ENCODE measurements at places on chromosomes 12 and 14. TPM values are rescaled to one million over a fixed set of nuclear protein-coding genes. Genes with fewer than 3 reads are reported as not detected.
A peak's percentile ranks its signal among the peaks of the same experiment; 100 is the strongest.

Gene BCL11B
- total RNA-seq: 0.16 TPM

GRCh38 chr14:104687601-104688504, 1.6 kb upstream of the INF2 start:
- peak; percentile 89 for DNase-seq

Gene MRPS35
- 51.5 TPM for total RNA-seq

- DNase-seq: no peak
These were observed 74.9 kb downstream of the TESC start for GRCh38 chr12:117023998-117024960.

- DNase-seq: peak; percentile 78
These were observed 668 bp downstream of the RAPGEF3 start for GRCh38 chr12:47757840-47758583.

DNA sequence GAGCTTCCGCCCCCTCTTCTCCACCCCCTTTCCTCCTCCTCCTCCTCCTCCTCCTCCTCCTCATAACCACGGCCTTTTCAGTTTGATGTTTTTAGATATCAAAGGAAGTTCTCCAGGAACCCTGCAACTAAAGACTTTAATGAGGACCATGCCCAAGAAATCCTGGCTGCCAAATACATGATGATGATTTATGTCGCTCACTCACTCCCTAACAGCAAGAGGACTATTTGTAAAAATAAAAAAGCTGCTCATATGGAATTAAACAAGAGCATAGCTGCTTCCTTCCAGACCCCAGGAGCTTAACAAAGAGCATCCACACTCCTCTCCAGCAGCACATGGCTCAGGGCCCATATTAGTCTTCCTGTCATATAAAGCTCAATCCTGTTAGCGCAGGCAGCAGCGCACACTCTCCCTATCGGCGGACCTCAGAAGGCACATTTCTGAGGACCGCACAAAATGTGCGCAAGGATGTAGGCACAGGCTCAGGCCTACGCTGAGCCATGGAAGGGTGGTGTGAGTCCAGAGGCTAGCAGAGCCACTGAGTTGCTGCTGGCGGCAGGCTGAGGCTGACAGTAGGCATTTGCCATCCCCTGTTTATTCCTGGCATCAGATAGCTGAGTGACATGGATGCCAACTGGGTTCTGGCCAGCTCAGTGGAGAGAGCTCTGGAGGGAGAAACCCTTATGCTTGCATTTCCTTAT, 232.8 kb downstream of the MSRB3 start:
- DNase-seq: peak; percentile 82

Gene ZDHHC22
- total RNA-seq: not detected

Gene OASL
- 0.27 TPM for total RNA-seq

DNA sequence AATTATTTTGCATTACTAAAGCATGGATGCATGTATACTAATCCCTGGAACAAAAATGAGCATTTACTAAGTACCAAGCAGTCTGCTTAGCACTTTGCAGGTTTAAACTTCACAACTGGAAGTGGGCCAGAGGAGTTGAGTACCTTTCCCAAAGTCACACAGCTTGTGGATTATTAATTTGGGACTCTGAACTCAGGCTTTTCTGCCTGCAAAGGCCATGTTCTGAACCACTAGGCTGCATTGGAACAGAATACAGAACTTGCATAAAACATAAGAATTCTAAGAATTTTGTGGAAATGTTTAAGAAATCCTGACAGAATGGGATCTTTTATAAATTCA, 132.9 kb upstream of the AMIGO2 start:
- no peak for DNase-seq

DNA sequence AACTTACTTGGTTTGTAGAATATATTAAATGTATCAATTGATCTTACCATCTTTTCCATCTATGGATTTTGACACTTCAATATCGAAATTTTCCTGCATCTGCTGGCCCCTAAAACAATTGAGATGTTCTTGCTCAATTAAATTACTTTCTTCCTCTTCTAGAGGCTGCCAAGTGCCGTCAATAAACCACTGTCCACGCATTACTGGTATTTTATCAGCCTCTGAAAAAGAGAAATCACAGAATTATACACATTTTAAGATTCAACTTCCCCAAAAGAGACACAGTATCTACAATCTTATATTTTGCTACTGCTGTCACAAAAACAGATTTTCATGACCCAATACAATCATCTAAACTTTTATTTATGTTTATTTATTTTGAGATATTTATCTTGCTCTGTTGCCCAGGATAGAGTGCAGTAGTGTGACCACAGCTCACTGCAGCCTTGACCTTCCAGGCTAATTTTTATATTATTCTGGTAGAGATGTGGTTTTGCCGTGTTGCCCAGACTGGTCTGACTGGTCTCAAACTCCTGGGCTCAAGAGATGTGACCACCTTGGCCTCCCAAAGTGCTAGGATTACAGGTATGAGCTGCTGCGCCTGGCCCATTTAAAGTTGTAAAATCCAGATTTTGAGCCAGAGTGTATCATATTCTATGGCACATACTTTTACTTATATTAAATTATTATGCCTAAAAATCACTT, 49.3 kb downstream of the DDHD1 start:
- no peak for DNase-seq

GRCh38 chr12:123037791-123038190, 57.3 kb downstream of the ARL6IP4 start:
- no peak for DNase-seq

GRCh38 chr14:78028471-78028870, 141.7 kb upstream of the NRXN3 start:
- no peak for DNase-seq

GRCh38 chr12:123134826-123135225, 16.1 kb downstream of the PITPNM2 start:
- DNase-seq: no peak

DNA sequence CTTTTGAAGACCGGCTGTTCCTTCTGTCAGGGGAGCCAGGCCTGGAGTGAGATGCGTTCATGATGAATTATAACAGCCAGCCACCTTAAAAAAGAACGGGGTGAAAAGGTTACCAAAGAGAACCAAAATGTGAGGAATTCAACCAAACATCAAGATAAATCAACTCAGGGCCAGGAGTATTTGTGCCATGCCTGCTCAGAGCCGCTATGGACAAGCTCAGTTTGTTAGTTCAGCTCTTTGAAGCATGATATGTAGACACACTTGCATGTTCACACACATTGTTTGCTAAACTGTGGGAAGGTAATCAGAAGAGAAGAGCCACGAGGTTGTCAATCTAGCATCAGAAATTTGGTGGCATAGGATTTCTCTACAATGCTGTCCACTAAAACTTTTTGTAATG, 367.4 kb upstream of the TBX3 start:
- no peak for DNase-seq

Gene LRRC10
- 30.3 TPM for total RNA-seq

Gene NEUROD4
- total RNA-seq: not detected

GRCh38 chr14:105337966-105338741, 23.6 kb downstream of the PACS2 start:
- DNase-seq: no peak

Gene PPFIA2
- total RNA-seq: 0.57 TPM

DNA sequence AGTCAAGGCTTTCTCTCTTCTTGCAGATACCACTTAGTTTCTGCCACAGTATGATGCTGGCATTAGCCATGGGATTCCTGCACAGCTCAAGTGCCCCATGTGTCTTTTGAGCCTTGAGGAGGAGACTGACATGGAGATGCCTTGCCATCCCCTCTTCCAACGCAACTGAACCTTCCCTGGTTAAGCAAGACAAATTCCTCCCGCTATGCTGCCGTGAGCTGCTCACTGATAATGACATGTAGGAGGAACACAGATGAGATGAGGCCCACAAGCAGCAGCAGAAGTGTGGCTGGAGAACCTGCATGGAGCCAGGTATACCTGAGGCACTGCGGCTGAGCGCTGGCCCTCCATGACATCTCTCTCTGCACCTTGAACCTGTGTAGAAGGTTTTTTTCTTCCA, 15.4 kb upstream of the PPP1R1A start:
- DNase-seq: no peak

GRCh38 chr14:24079491-24080141, 8.3 kb downstream of the CPNE6 start:
- DNase-seq: no peak

- DNase-seq: no peak
These were observed 1.4 kb upstream of the ACSM4 start for GRCh38 chr12:7302266-7302986.

Gene GPRC5A
- 0.78 TPM for total RNA-seq

GRCh38 chr14:28778138-28779117, 11.8 kb downstream of the FOXG1 start:
- no peak for DNase-seq

DNA sequence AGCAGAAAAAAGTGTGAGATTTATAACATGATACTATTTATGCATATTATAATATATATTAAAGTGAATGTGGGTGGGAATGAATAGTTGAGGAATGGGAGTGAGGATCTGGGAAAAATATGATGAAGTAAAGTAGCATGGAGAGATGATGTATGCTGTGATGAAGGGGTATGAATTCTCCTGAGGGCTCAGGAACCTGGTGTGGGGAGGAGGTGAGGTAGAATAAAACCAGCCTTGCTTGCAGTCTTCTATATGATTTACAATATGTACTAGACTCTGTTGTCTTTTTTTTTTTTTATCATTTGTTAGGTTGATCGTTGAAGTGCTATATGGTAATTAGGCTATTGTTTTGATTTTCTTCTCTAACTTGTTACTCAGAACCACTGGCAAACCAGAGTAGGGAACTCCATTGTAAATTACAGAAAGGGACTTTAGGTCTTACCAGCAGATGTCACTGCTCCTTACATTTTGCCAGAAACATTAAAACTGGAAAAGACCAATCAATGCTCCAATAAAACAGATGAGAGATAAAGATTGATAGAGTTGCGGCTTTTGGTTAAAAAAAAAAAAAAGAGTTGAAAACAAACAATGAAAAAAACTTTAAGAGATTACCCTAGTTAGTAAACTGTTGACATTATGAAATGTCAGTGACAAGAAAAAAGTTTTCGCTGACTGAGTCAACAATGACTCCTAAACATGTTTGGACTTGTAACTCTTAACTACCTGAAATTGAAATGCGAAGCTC, 39.9 kb downstream of the ATL1 start:
- no peak for DNase-seq

GRCh38 chr14:45678163-45678562, 425.2 kb upstream of the MIS18BP1 start:
- no peak for DNase-seq

- DNase-seq: no peak
These were observed 120.1 kb downstream of the SMOC1 start for GRCh38 chr14:69999261-69999674.

DNA sequence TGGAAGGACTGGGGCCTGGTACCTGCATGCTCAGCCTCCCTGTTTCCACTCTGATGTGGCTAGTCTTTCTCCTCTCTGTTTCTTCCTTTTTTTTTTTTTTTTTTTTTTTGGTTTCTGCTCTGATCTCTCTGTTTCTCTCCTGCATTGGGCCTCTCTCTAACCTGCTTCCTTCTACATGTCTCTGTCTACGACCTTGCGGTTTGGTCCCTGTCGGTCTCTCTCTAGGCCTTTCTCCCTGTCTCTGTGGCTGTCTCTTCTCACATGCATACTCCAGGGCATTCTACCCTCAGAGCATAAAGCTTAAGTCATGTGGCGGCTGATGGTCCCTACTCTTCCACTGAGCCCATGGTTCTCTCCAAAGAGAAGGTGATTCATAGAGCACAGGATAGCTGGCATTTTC, 1096.6 kb downstream of the BCL11B start:
- DNase-seq: no peak

- no peak for DNase-seq
These were observed 13.9 kb downstream of the COPZ1 start for GRCh38 chr12:54338698-54339296.

Gene KICS2
- total RNA-seq: 5.4 TPM

- DNase-seq: peak; percentile 92
These were observed 27.2 kb upstream of the PNMA1 start for GRCh38 chr14:73741386-73741875.

Gene OR6C2
- total RNA-seq: not detected

Gene YEATS4
- total RNA-seq: 14.6 TPM

DNA sequence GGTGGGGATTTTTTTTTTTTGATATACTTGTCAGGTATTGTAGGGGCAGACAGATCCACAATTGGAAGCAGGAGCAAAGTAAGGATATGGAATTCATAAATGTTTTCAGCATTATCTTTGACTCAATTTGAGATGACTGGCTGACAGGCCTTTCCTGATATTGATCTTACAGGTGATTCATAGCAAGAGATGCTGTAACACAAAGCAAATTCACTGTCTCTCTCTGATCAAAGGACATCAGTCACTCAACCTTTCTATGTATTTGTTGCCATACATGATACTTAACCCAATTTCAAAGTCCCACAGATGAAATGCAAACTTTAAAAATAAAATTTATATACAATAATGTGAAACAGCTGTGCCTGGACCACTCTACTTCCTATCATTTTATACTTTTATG, 1506.9 kb downstream of the AACS start:
- no peak for DNase-seq

GRCh38 chr12:68479261-68479895, 131.3 kb upstream of the RAP1B start:
- DNase-seq: no peak

DNA sequence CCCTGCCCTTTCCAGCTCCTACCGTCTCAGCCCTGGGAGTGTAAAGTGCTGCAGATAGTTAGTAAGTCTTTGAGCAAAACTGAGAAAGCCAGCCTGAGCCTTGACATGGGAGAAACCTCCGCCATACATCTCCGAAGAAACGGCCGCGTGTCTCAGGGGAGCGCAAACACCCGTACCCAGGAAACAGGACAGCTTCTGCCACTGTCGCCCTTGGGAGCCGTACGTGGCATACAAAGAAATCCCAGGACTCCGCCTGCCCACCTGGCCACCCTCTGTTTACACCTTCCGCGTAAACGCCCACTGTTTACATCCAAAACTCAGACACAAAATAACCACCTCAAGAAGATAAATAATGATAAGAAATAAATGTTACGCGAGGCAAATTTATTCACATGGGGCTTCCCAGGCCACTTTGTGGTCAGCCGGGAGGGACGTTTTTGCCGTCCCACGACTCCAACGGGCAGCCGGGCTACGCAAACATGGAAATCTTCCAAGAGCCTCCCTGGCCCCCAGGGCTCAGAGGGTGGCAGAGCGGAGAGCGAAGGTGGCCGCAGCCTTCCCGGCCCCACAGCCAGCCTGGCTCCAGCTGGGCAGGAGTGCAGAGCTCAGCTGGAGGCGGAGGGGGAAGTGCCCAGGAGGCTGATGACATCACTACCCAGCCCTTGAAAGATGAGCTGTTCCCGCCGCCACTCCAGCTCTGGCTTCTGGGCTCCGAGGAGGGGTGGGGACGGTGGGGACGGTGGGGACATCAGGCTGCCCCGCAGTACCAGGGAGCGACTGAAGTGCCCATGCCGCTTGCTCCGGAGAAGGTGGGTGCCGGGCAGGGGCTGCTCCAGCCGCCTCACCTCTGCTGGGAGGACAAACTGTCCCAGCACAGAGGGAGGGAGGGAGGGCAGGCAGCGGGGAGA, at the start of gene BDKRB2:
TSS of gene BDKRB2 (plus strand) at position 689 of the 908 bp plus-strand sequence. CDS start 32,269 bp downstream, outside the sequence.
- no peak for DNase-seq

Gene GALNT16
- total RNA-seq: 25.8 TPM

Gene ANKRD13A
- 15.5 TPM for total RNA-seq

Gene TROAP
- not detected for total RNA-seq

- DNase-seq: no peak
These were observed 65.7 kb upstream of the NOVA1 start for GRCh38 chr14:26663506-26663905.

GRCh38 chr14:75697386-75697785, 36.3 kb downstream of the TTLL5 start:
- DNase-seq: no peak

Gene SCARB1
- 8.6 TPM for total RNA-seq

- no peak for DNase-seq
These were observed 38.1 kb upstream of the DACT1 start for GRCh38 chr14:58599707-58600106.
